GM18507 (cell line): ENCODE measurements at places on chromosomes 1 and 21.

GRCh38 chr1:232542633-232543593 is 87.0 kb downstream of the SIPA1L2 start:
- no peak for DNase-seq

DNA sequence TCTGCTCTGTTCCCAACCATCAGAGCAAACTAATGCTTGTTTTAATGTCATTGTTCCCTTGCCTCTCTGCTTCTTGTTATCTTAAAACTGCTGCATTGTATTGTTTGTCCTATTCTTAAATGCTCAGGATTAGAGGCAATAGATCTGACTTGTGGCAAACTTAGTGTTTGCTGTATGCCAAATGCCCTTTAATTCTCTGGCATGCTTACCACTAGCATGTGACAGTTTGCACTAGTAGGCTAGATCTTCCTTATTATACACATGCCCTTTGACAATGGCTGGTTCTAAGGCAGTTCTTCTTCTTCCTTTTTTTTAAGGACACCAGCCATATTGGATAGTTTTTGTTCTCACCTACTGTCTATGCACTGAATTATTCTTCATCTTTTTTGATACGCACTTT is 30.1 kb downstream of the PALMD start:
- no peak for DNase-seq

GRCh38 chr1:247146671-247147070 is 25.1 kb downstream of the ZNF124 start:
- DNase-seq: no peak

DNA sequence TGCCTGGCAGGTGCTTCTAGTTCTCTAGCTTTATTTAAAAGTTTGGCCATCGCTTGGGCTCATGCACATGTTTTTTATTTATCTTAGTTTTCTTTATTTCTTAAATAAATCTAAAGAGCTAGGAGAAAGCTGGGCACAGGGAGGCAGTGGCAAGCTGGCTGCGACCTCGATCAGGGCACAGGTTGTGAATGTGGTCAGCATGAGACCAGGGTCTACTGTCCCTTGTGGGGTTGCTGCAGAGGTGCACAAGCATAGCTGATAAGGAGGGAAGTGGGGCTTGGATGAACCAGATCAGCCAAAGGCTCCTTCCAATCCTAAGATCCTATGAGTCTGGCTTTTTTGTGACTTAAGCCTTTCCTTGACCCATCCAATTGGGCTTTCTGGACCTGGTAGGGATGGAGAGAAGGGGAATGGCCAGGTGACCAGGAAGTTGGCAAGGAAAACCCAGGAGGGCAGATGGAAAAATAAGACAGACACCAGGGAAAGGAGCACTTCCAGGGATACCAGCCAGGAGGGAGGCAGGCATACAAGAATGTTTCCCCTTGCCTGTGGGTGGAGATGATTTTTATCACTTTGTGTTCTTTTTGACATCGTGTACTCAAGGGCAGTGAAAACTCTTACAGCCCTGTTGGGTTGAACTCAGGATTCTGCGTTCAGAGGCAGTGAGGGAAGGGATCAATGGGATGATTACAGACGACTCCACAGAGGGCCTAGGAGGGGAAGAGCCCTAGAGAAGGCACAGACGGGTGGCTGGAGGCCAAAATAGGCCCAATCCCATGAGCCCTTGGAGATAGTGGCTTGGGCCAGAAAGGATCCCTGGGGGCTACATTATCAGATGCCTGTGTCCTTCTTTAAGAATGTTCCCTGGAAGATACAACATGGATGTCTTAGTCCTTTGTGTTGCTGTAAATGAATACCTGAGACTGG is 8.5 kb downstream of the CYP4B1 start:
- DNase-seq: no peak

DNA sequence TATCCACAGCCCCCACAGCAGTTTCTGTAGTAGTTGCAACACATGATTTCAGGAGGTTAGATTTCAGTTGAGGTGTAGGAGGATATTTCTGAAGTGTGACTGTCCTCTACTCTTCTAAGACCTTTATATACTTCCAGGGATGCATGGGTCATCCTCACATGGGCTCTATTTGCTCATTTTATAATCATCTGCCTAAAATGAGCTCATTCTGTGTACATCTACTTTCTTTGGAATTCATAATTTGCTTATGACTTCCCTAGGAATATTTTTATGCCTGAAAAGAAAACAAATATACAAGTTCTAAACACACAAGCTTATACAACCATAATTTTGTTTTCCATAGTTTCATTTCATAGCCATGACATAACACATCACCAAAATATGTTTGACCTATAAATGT is at the start of gene KRTAP21-2:
TSS of gene KRTAP21-2 (minus strand) at position 101 of the 400 bp plus-strand sequence. CDS start at position 44, 57 bp downstream.
- no peak for DNase-seq

- no peak for DNase-seq
Observed at GRCh38 chr1:149937759-149938158, 1.1 kb upstream of the MTMR11 start.

- no peak for DNase-seq
Observed at GRCh38 chr1:46646331-46646730, 21.8 kb downstream of the ATPAF1 start.

- DNase-seq: no peak
Observed at GRCh38 chr1:22246755-22247480, 104.0 kb upstream of the WNT4 start.

DNA sequence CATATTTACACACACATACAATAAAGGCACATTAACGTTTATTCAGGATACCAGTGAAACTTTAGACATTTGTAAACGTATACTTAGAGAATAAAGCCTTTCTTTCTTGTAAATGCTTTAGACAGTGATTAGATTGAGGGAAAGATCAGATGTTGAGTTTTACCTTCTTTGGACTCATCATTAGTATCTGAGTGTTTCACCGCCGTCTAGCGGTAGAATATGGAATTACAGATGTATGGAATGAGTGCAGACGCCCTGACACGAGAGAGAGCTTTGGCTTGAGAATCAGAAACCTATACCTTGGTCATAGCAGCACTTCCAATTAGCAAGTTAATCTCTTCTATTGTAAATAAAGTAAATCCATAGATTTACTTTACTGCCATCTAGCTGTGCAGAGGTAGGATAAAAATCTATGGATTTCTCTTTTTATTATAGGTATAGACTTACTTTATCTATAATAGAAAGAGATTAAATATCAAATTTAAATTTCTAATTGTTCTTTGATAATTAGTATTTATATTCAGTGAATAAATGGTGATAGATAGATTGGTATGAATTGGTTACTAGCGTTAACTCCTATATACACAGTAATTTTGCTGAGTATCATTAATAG is 12.6 kb downstream of the FLG2 start:
- DNase-seq: peak; percentile 1

DNA sequence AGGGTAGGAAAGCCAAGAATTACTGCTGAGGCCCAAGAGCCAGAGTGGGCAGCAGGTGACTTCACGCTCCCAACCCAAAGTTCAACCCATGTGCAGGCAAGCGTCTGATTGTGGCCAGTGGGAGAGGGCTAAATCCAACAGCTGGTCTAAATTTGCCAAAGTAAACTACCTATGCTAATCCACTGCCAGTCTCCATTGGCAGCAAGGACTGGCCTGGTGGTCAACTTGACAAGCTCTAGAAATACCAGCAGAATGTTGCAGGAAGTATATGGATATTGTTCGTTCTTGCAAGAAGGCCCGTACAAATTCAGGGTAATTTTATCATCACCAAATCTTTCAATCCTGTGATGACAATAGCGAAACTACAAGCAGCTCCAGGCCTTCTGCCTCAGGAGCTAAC is 1.5 kb downstream of the TMEM63A start:
- DNase-seq: no peak

- no peak for DNase-seq
Observed at GRCh38 chr1:170340308-170340707, 191.7 kb upstream of the GORAB start.

GRCh38 chr1:61224609-61225008 is 142.2 kb downstream of the NFIA start:
- no peak for DNase-seq

DNA sequence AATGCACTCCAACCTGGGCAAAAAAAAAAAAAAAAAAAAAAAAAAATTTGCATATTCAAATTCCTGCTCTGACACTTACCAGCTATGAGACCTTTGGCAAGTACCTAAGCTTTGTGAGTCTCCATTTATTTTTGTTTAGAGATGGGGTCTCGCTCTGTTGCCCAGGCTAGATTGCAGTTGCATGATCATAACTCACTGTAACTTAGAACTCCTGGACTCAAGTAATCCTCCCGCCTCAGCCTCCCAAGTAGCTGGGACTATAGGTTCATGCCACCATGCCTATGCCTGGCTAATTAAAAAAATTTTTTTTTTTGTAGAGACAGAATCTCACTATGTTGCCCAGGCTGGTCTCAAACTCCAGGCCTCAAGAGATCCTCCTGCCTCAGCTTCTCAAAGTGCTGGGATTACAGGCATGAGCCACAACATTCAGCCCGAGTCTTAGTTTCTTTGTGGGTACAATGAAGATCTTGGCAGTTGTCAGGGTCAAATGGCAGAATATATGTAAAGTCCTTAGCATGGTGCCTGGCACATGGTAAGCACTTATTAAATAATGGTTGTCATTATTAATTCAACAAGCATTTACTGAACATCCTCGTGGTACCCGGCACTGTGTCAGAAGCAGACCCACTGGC is 53.5 kb upstream of the TENT5B start:
- DNase-seq: no peak

- no peak for DNase-seq
Observed at GRCh38 chr1:244768804-244769203, 66.7 kb upstream of the COX20 start.

- DNase-seq: no peak
Observed at GRCh38 chr1:36092166-36092797, 3.6 kb downstream of the ADPRS start.

- DNase-seq: no peak
Observed at GRCh38 chr21:27201197-27201596, 234.3 kb upstream of the ADAMTS5 start.

DNA sequence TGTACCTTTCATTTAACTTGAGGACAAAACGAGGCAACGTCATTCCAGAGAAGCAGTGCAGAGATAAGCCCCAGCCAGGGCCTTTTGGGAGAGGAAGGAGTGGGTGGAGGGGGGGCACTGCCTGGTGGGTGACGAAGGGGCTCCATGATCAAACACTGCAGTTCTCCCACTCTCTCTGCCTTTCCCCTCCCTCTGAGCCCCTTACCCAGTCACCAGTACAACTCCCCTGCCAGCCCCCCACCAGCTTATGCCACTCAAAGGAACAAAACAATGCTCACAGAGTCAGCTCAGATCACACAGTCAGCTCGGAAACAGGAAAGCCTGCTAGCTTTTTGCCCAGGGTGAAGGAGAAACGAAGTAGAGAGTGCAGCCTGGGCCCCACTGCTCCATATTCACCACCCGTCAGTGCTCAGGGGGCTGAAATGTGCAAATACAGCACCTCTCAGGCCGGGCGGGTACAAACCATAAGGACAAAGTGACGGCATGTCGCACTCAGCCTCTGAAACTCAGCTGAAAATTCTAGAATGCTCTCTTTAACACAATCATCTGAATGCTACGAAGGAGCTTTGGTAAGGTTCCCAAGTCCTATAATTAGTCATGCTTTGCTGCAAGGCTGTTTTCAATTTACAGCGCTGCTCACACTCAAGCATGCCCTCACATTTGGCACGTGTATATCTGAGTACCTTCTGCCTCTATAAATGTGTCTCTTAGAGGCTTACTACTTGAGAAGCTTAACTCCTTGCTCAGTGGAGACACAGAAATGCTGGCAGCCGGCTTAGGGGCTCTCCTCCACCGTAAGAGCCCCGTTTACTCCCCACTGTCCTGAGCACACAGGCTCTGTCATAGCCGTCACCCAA is 65.8 kb upstream of the RAB4A start:
- no peak for DNase-seq

GRCh38 chr1:191240925-191241324 is 763.3 kb upstream of the BRINP3 start:
- no peak for DNase-seq

- no peak for DNase-seq
Observed at GRCh38 chr1:4369335-4369734, 285.1 kb upstream of the AJAP1 start.

GRCh38 chr1:93814059-93814794 is 64.8 kb downstream of the DNTTIP2 start:
- DNase-seq: peak; percentile 42

GRCh38 chr1:65894738-65895605 is 102.3 kb downstream of the PDE4B start:
- DNase-seq: no peak

GRCh38 chr21:31720330-31720729 is 11.6 kb downstream of the SCAF4 start:
- DNase-seq: no peak

- DNase-seq: no peak
Observed at GRCh38 chr1:47431534-47431933, 6.3 kb upstream of the FOXD2 start.

- no peak for DNase-seq
Observed at GRCh38 chr1:217089361-217090014, 366.3 kb upstream of the ESRRG start.

DNA sequence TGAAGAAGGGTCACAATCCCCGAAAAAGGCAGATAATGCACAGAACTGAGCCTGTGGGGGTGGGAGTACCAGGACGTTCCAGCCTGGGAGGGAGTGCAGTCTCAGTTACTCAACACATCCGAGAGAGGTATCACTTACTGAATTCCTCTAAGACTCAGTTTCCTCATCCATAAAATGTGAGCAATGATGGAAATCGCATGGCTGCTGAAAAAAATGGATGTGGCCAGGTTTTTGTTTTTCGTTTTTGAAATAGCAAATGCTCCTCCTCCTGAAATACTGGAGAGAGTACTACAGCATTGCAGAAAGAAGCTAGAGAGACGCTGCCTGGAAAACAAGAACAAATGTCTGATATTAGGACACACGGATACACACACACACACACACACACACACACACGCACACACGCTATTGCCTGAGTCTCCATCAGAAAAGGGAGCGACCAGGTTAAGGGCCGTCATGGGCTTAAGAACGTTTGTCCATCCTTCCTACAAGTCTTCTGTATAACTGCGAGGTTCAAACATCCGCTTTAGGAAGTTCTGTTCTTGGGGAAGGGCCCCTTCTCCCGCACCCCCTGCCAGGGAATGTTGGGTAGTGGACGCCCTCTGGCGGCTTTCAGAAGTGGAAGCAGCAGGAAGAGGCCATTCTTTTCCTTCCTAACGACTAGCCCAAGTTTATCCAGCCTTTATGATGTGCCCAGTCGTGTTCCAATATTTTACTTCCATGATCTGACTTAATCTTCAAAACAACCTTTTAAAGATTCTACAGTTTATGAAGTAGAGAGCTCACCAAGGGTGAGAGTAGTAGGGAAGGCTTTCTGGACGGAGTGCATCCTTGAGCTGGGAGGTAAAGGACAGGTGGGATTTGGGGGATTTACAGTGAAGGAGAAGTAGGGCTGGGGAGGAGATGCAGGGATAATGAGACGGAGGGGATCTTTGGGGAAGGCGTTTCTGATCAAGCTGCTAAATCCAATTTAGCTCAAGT is 699 bp upstream of the NES start:
- DNase-seq: peak; percentile 32

GRCh38 chr1:19325958-19326747 is 14.0 kb downstream of the SLC66A1 start:
- no peak for DNase-seq

GRCh38 chr1:104765085-104765484 is 1015.4 kb downstream of the AMY1C start:
- no peak for DNase-seq

DNA sequence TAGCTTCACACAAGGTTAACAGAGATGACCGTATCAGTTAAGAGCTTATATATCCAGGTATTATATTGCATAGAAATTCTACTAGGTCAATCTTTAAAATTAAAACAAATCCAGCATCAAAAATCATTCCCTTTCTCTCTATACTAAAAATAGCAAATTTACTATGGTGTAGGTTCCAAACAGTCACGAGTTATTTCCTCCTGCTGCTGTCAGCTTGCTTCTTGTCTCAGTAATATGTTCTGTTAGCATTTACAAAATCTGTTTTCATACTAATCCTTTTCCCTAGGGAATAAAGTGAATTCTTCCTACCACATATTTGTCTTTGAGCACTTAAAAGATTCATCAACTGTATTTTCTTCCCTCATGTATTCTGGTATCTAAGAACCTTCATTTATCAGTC is 2.5 kb downstream of the WDR26 start:
- DNase-seq: no peak
